Aorta (tissue), 5 donors: ENCODE measurements at places on chromosomes 3 and 15. TPM values are rescaled to one million over a fixed set of nuclear protein-coding genes. Genes with fewer than 3 reads are reported as not detected.

GRCh38 chr3:14206548-14207177 lies 28.0 kb downstream of the LSM3 start:
- no peaks in the 10 kb centered on the region for H3K36me3 ChIP-seq
- H3K4me3 ChIP-seq: no peak overlapping the region
- no peaks in the 10 kb centered on the region for H3K27me3 ChIP-seq
- H3K4me1 ChIP-seq: peaks cover 2% of the 10 kb centered on the region
- DNase-seq: no peak

DNA sequence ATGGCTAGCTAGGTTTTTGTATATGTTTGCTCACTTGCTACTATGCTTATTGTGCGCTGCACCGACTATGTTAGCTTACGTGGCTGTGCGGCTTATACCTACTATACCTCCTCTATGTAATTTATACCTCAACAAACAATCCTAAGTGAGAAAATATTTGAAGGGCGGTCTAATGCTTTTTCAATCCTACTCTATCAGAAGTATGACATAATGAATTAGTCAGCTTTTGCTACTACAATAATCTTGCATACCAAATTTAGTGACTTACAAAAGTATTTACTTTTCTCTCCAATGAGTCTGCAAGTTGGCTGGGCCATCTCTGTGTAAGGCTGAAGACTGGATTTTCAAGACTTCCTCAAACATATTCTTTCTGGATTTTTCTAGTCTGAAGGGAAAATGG lies 391.2 kb upstream of the NECTIN3 start:
- H3K27me3 ChIP-seq: no peaks in the 10 kb centered on the region
- no peaks in the 10 kb centered on the region for H3K4me1 ChIP-seq
- no peak overlapping the region for H3K27ac ChIP-seq
- DNase-seq: no peak

DNA sequence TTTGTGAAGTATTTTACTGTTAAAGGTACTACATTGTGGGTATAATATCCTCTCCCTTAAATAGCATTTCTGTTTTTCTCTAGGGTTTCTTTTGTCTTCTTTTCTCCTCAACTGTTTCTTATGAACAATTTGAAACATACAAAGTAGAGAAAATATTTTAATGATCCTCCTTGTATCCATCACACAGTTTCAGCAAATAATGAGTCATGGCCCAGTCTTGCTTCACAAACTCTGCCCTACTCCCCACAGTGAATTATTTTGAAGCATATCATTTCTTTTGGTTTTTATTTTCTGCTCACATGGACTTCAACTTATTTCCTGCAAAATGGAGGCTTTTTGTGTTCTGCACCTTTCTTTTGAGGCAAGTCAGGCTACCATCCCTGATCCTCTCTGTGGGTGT lies 6.1 kb upstream of the SCAANT1 start:
- H3K4me1 ChIP-seq: peaks cover 4% of the 10 kb centered on the region
- H3K27me3 ChIP-seq: no peaks in the 10 kb centered on the region
- H3K4me3 ChIP-seq: no peak overlapping the region
- peaks cover 3% of the 10 kb centered on the region for H3K36me3 ChIP-seq
- no peak overlapping the region for H3K27ac ChIP-seq
- no peak for DNase-seq

The TMC3 gene
- not detected for total RNA-seq

DNA sequence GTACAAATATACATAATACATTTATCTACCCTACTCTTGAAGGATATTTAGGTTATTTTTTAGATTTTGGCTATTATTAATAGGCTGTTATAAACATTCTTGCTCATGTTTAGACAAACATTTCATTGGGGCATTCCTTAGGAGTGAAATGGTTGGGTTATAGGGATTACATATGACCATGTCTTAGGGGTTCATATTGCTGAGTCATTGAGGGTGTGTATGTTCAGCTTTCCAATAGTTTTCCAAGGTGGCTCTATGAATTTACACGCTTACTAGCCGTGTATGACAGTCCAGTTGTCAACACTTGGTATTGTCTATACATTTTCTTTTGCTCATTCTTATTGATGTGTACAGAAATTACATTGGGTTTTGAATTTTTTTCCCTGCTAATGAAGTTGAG lies 125.8 kb downstream of the OXSM start:
- no peaks in the 10 kb centered on the region for H3K27me3 ChIP-seq
- H3K36me3 ChIP-seq: no peaks in the 10 kb centered on the region
- H3K27ac ChIP-seq: no peak overlapping the region
- no peaks in the 10 kb centered on the region for H3K4me1 ChIP-seq
- DNase-seq: no peak

The CCR2 gene
- 2.8 TPM for total RNA-seq

- H3K27me3 ChIP-seq: no peaks in the 10 kb centered on the region
- H3K27ac ChIP-seq: no peak overlapping the region
- H3K4me3 ChIP-seq: no peak overlapping the region
- DNase-seq: no peak
- no peaks in the 10 kb centered on the region for H3K4me1 ChIP-seq
- no peaks in the 10 kb centered on the region for H3K36me3 ChIP-seq
Measured at GRCh38 chr3:179133575-179133974, 14.6 kb upstream of the PIK3CA start.

The EOMES gene
- 0.36 TPM for total RNA-seq

DNA sequence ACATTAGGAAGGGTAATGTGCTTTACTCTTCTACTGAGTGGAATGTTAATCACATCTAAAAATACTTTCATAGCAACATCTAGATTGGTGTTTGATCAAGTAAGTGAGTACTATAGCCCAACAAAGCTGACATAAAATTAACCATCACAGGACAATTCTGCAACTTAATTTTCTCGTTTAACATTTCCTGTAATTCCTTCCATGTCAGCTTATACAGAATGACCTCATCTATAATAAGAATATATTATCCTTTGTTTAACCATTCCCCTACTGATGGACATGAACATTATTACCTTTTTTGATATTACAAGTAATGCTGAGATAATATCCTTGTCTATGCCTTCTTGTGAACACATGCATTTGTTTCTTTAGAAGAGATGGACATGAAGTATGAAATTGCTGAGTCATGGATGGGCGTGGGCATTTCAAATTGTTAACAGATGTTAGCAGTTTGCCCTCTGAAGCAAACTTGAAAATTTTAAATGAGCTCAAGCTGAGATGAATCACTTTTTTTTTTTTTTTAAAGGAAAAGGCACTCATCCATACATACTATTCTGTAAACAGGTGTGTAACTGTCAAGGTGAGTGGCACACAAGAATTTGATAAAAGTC lies 85.1 kb downstream of the OXNAD1 start:
- H3K4me3 ChIP-seq: no peak overlapping the region
- H3K27ac ChIP-seq: no peak overlapping the region
- H3K36me3 ChIP-seq: no peaks in the 10 kb centered on the region
- no peaks in the 10 kb centered on the region for H3K4me1 ChIP-seq

GRCh38 chr15:95359966-95360365 lies 970.5 kb upstream of the NR2F2 start:
- no peaks in the 10 kb centered on the region for H3K4me1 ChIP-seq
- no peaks in the 10 kb centered on the region for H3K27me3 ChIP-seq
- H3K27ac ChIP-seq: no peak overlapping the region
- no peak for DNase-seq

The FOXL2NB gene
- total RNA-seq: not detected

The CLSTN2 gene
- total RNA-seq: 18.0 TPM

DNA sequence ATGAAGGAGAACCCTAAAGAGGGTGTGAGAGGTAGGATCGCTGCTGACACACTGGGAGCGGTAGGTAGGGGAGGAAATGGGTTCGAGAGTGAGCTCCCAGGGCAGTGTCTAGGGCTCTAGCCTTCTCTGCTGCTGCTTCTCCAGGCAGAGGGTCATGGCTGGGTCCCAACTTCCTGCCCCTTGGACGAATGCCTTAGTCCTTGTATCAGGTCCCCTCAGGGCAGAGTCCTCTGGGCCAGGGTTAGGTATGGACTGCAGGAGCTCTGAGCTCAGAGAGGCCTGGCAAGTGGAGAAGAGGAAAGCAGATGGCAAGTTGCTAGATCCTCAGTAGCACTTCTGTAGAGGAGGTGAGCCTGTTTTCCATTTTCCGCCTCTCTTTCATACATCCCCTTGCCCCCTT lies 2.9 kb downstream of the CORO2B start:
- H3K4me1 ChIP-seq: no peaks in the 10 kb centered on the region
- H3K36me3 ChIP-seq: no peaks in the 10 kb centered on the region
- no peak for DNase-seq
- H3K27me3 ChIP-seq: no peaks in the 10 kb centered on the region
- no peak overlapping the region for H3K27ac ChIP-seq

DNA sequence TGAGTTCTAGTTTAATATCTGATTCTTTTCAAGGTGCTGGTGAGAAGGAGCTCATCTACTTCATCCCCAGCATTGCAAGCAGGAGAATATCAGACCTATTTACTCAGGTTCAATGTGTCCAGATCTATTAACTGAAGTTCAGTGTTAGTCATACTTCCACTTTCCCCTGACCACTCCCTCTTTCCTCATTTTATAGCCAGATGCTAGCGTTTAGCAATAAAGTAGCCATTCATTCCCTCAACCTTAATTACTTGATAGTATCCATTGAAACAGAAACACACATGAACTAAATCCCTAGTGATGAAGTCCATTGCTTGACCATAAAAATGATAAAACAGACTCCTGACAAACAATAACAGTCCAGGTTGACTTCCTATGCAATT lies 60.0 kb downstream of the RPL22L1 start:
- DNase-seq: no peak
- no peaks in the 10 kb centered on the region for H3K4me1 ChIP-seq
- no peaks in the 10 kb centered on the region for H3K27me3 ChIP-seq

- no peaks in the 10 kb centered on the region for H3K27me3 ChIP-seq
- no peak overlapping the region for H3K27ac ChIP-seq
- H3K36me3 ChIP-seq: no peaks in the 10 kb centered on the region
- no peaks in the 10 kb centered on the region for H3K4me1 ChIP-seq
Measured at GRCh38 chr15:79083154-79083553, 7.4 kb downstream of the RASGRF1 start.
